Posterior cingulate gyrus (tissue), 11 donors: ENCODE measurements at places on chromosomes 4 and X.

DNA sequence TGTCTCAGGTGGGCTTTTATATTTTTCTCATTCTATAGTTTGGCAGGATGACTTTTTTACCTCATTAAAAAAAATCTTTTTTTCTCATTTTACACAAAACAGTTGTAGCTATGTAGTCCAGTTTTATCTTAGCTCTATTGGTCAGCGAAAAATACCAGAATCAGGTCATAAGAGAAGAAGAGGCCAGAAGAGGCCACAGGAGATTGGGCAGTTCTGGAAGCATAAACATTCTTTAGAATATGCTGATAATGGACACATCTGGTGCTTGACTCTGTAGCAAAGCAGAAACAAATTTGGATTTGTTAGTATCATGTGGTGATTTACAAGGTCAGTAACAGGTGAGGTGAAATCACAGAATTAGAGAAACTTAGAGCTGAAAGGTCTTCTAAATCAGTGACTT is 66.6 kb upstream of the ARHGAP24 start:
- no peak for DNase-seq

GRCh38 chr4:73573794-73574528 is 46.3 kb downstream of the RASSF6 start:
- DNase-seq: peak; percentile 16

- no peak for DNase-seq
These were observed 147.0 kb upstream of the NOCT start for GRCh38 chr4:138868562-138868961.

- no peak for DNase-seq
These were observed 370.9 kb downstream of the PRR32 start for GRCh38 chrX:127190381-127190780.

DNA sequence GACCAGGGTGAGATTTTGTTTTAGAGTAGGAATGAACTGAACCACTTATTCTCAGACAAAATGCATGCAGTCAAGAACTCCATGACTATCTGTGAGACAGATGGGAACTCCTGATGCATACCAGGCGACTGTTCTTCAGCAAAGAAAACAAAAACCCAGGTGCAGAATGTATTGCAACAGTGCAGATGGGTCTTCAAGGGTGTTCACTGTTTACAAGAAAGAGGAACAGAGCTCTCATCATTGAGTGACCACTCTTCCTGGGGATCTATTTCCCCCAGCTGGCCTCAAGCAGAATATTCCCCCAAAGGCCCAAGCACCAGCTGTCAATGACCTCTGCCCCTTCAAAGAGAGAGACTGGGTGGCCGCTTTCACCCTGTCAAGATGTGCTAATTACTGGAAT is 39.7 kb upstream of the BMP3 start:
- DNase-seq: no peak

GRCh38 chr4:165133150-165133549 is 20.5 kb upstream of the TMEM192 start:
- DNase-seq: no peak

DNA sequence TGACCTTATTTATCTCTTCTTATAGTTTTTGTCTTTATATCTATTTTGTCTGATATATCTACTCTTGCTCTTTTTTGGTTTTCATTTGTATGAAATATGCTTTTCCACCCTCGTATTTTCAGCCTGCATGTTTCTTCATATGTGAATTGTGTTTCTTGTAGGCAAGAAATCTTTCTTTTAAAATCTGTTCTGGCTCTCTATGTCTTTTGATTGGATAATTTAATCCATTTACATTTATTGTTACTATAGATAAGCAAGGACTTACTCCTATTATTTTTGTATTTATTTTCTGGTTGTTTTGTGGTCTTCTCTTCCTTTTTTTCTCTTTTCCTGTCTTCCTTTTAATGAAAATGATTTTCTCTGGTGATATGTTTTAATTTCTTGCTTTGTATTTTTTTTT is 403.1 kb downstream of the DCAF12L2 start:
- DNase-seq: no peak

DNA sequence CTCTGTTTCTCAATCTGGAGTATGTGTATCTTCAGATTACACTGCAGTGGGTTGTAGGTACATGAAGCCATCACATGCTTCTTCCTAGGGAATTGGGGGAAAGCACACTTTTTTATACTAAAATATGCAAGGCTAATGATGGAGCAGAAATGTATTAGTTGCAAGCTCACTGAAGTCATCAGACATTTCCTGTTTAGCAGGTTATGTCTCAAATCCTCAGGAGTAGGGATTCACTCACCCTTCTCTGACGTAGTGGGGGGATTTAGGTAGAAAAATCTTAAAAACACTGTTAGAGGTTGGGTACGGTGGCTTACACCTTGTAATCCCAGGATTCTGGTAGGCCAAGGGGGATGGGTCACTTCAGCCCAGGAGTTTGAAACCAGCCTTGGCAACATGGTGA is 128.4 kb upstream of the GPC4 start:
- no peak for DNase-seq

GRCh38 chr4:85409251-85409650 is 65.7 kb upstream of the ARHGAP24 start:
- DNase-seq: no peak

- DNase-seq: no peak
These were observed 17.9 kb upstream of the FGG start for GRCh38 chr4:154630324-154630723.

DNA sequence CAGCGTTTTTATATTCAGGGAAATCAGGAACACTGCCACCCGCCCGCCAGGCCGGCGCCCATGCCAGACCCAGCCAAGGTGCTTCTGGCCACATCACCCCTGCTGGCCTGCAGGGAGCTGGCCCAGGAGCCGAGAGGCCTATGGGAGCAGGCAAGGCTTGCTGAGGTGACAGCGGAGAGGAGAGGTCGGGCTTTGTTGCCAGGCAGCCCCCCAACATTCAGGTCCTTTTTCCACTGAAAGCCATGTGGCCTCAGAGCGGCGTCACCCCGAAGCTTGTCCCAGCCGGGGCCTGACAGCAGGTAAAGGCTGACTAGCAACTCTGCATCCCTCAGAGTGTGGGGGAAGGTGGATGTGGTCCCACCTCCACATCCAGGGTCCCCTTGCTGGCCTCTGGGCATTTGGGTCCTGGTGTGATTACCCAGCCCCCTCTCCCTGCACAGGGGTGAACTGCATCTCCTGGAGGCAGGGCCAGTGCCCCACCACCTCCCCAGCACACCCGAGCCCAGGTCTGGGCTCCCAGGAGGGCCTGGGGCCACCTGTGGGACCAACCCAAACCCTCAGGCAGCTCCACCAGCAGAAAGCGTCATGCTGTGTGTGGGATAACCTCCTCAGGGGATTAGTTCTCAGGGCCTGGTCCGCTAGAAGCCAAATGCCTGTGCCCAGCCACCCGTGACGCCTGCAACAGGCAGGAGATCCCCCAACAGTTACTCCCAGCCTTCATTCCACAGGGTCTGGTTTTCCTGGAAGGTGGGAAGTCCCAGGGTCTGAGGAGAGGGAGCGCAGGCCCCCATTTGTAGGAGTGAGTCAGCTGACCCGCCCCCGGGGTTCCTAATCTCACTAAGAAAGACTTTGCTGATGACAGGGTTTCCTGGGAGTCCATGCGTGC is at the start of gene PDE6B:
TSS of gene PDE6B (plus strand) at position 869 of the 886 bp plus-strand sequence. CDS start 54 bp downstream, outside the sequence.
- DNase-seq: no peak

GRCh38 chr4:81030061-81030980 is at the start of gene BMP3:
BMP3 (plus strand) TSS chr4:81030708; CDS start chr4:81031285, 577 bp downstream.
- DNase-seq: peak; percentile 67
